ENCODE measurements at places on chromosomes 5 and 9. TPM values are rescaled to one million over a fixed set of nuclear protein-coding genes. Genes with fewer than 3 reads are reported as not detected.
A peak's percentile ranks its signal among the peaks of the same experiment; 100 is the strongest.

The HTR4 gene
- total RNA-seq, result not detected

The PCDHGB7 gene
- 10.7 TPM for total RNA-seq

The SPAAR gene
- total RNA-seq, result not detected

- peaks cover 5% of the 10 kb centered on the region for H3K4me1 ChIP-seq
- peak; percentile 38 for DNase-seq
- H3K27me3 ChIP-seq, result no peaks in the 10 kb centered on the region
- H3K27ac ChIP-seq, result no peak overlapping the region
Measured at GRCh38 chr5:64612344-64612961, 77.8 kb upstream of the SHISAL2B start.

DNA sequence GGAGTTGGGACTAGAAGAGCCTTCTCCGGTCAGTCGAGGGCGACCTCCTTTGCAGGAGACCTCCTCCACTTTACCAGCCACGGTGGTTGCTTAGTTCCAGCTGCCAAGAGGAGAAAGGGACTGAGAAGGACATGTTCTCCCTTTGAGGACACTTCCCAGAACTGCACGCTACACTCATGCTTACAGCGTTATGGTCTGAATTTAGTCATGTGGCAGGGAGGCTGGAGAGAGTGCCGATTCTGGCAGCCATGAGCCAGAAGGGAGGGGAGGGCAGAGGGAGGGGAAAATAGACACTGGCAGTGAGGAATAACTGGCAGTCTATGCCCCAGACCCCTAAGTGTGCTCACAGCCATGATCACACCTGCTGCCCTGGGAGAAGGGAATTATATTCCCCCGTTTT is 47.8 kb downstream of the TSPAN17 start:
- H3K36me3 ChIP-seq, result no peaks in the 10 kb centered on the region
- peaks cover 77% of the 10 kb centered on the region for H3K4me1 ChIP-seq
- H3K27me3 ChIP-seq, result peaks cover 7% of the 10 kb centered on the region
- no peak overlapping the region for H3K4me3 ChIP-seq
- DNase-seq, result no peak

DNA sequence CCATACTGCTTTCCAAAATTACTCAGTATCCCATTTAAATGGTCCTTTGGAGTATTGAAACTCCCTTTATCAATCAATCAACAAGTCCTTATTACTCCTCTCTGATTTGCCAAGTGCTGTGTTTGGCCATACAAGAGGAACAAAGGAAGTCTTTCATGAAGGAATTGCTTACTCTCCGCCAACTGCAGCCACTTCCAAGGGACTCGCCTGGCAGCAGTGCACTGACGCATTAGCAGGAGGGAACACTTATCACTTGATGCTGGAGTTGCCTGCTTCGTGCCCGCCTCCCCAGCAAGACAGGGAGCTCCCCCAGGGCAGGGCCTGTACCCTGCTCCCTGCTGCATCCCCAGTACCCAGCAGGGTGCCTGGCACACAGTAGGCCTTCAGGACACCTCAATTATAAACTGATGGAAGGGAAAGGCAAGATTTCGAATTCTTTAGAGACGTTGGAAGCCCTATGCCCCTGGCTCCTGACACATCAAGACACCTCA is 97.9 kb downstream of the CRB2 start:
- H3K4me1 ChIP-seq, result peaks cover 4% of the 10 kb centered on the region
- no peak overlapping the region for H3K27ac ChIP-seq
- DNase-seq, result no peak
- no peaks in the 10 kb centered on the region for H3K36me3 ChIP-seq
- no peak overlapping the region for H3K4me3 ChIP-seq
- no peaks in the 10 kb centered on the region for H3K27me3 ChIP-seq

GRCh38 chr5:179267071-179267670 is 78.1 kb downstream of the ADAMTS2 start:
- peaks cover 9% of the 10 kb centered on the region for H3K4me1 ChIP-seq
- DNase-seq, result peak; percentile 13
- H3K4me3 ChIP-seq, result no peak overlapping the region
- no peak overlapping the region for H3K27ac ChIP-seq

DNA sequence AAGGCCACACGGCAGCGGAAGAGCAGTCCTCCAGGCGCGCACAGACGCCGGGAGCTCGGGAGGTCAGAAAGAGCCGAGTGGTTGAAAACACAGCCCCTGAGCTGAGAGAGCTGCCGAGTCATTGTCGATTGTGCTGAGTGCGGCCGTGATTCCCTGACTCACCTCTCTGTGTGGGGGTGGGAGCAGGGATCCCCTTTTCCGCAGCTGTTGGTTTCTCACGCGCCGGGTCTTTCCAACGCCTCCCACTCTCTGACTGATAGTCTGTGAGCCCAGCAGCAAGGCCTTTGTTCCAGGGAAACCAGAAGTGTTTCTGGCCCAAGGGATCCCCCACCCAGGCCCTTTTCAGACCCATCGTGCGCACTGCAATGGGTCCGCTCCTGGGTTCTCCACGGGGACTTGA is 97.3 kb downstream of the MRPL36 start:
- H3K4me1 ChIP-seq, result peaks cover 19% of the 10 kb centered on the region
- H3K27ac ChIP-seq, result no peak overlapping the region
- no peak for DNase-seq
- no peak overlapping the region for H3K4me3 ChIP-seq
- H3K36me3 ChIP-seq, result peaks cover 6% of the 10 kb centered on the region

Measured in WTC11 (cell line).